ENCODE measurements at places on chromosomes 2 and 18. TPM values are rescaled to one million over a fixed set of nuclear protein-coding genes. Genes with fewer than 3 reads are reported as not detected.
A peak's percentile ranks its signal among the peaks of the same experiment; 100 is the strongest.

Gene VWA3B
- total RNA-seq, result not detected

Gene DSG4
- not detected for total RNA-seq

DNA sequence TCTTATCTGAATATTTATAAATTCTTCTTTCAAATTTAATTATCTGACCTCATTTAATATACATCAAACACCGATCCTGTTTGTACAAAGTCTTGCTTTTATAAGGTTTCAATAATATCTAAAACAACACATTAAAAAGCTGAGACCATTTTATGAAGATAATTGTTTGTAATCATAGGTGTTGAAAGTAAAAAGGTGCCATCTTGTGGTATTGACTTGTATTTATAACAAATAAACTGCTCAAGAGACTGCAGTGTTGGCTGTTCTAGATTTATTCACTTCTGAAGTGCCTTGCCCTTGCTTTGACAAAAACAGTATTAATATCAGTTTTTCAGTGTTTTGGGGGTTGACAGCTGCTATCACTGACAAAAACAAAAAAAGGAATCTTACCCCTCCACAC lies 286.8 kb upstream of the HNMT start:
- no peak for DNase-seq
- H3K36me3 ChIP-seq, result no peaks in the 10 kb centered on the region
- H3K27me3 ChIP-seq, result no peaks in the 10 kb centered on the region
- no peak overlapping the region for H3K27ac ChIP-seq

DNA sequence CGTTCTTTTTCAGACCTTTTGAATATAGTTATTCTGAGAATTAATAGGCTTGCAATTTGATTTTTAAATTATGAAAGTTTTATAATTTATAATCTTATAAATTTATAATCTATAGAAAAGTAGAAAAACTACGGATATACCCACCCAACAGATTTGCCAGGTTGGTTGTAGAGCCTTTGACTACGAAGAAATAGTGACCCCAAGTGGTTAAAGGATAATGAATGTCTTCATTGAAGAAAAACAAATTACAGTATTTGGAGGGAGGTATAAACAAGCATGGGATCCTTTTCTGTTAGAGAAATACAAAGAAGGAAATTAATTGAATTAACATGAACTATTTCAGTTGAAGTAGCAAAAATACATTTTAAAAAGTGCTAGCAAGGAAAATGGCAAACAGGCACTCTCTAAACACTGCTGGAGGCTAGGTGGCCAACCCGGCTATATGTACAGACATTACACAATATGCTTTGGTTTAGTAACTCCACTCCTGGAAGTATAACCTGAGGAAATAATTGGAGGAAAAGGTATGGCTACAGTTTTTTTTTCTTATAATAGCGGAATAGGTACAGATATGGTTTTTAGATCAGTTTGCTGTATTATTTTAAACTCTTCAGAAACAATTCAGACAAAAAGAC lies 110.9 kb downstream of the MIB1 start:
- peaks cover 7% of the 10 kb centered on the region for H3K4me1 ChIP-seq
- H3K27ac ChIP-seq, result no peak overlapping the region
- H3K4me3 ChIP-seq, result no peak overlapping the region
- DNase-seq, result no peak
- H3K36me3 ChIP-seq, result peaks cover 6% of the 10 kb centered on the region

GRCh38 chr2:106537791-106538191 lies 50.6 kb downstream of the CD8B2 start:
- no peak for DNase-seq
- H3K36me3 ChIP-seq, result no peaks in the 10 kb centered on the region
- no peak overlapping the region for H3K4me3 ChIP-seq
- no peak overlapping the region for H3K27ac ChIP-seq

- no peaks in the 10 kb centered on the region for H3K36me3 ChIP-seq
- peaks cover 23% of the 10 kb centered on the region for H3K27me3 ChIP-seq
- no peak overlapping the region for H3K4me3 ChIP-seq
- H3K27ac ChIP-seq, result no peak overlapping the region
Measured at GRCh38 chr2:242053921-242054320, 184.4 kb downstream of the RTP5 start.

DNA sequence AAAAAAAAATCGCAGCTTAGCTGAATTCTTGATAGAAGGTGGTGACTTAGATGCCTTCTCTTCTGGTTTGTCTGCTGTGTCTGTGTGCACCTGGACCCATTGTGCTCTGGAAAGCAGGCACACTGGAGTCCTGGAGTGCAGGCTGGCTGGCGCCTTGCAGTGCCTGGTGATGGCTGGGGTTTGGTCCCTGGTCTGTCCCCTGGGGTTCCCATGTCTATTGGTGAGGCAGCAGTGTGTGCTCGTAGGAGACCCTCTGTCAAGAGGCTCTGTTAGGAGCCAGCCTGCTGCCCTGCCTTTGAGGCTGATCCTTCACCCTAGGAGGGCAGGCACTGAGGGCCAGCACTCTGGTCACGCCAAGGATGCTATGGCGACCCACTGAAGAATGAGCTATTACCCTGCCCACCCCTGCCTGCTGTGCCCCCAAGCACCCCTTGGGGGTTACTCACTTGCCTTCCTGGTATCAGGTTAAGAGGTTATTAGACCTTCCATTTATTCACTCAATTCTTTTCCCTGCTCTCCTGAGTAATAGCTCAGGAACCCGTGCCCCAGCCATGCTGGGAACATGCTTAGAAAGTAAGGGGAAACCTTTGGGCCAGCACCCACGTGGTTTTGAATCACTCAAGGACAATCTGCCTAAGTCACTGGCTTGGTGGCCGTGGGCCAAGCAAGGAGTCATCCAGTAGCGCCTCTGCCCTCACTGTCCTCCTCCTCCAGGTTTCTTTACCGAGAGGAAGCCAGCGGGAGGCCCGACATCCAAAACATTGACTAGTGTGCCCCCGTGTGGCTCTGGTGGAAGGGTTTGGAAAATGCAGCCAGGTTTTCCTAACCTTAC lies 284.5 kb downstream of the PRKCE start:
- H3K27me3 ChIP-seq, result no peaks in the 10 kb centered on the region
- H3K27ac ChIP-seq, result no peak overlapping the region
- peak; percentile 75 for DNase-seq
- no peaks in the 10 kb centered on the region for H3K36me3 ChIP-seq
- no peak overlapping the region for H3K4me3 ChIP-seq
- peaks cover 4% of the 10 kb centered on the region for H3K4me1 ChIP-seq

Gene MC5R
- not detected for total RNA-seq

Gene CYTIP
- 470 TPM for total RNA-seq

Gene SPRED2
- total RNA-seq, result 7.9 TPM

- H3K27ac ChIP-seq, result no peak overlapping the region
- DNase-seq, result no peak
- no peak overlapping the region for H3K4me3 ChIP-seq
- H3K27me3 ChIP-seq, result no peaks in the 10 kb centered on the region
- peaks cover 7% of the 10 kb centered on the region for H3K4me1 ChIP-seq
- peaks cover 44% of the 10 kb centered on the region for H3K36me3 ChIP-seq
Measured at GRCh38 chr2:58089081-58089480, 42.5 kb downstream of the VRK2 start.

DNA sequence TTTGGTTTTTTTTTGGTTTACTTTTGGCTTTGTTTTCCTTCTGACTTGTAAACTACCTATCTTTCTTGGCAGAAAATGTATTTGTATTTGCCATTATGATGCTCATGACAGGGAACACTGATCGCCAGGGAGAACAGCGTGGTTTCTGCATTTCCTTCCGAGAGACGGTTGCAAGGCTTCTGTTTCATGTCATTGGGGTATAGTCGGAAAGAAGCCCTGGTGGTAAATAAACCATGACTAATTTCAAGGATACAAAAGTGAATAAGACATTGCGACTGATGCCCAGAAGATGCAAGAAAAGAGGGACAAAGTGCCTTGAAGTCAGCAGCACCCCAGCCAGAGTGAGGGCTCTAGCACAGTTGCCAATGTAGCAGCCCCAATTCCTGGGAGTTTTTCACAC lies 4.2 kb upstream of the CAPN14 start:
- peaks cover 10% of the 10 kb centered on the region for H3K27me3 ChIP-seq
- H3K27ac ChIP-seq, result no peak overlapping the region
- no peak overlapping the region for H3K4me3 ChIP-seq
- no peaks in the 10 kb centered on the region for H3K36me3 ChIP-seq

DNA sequence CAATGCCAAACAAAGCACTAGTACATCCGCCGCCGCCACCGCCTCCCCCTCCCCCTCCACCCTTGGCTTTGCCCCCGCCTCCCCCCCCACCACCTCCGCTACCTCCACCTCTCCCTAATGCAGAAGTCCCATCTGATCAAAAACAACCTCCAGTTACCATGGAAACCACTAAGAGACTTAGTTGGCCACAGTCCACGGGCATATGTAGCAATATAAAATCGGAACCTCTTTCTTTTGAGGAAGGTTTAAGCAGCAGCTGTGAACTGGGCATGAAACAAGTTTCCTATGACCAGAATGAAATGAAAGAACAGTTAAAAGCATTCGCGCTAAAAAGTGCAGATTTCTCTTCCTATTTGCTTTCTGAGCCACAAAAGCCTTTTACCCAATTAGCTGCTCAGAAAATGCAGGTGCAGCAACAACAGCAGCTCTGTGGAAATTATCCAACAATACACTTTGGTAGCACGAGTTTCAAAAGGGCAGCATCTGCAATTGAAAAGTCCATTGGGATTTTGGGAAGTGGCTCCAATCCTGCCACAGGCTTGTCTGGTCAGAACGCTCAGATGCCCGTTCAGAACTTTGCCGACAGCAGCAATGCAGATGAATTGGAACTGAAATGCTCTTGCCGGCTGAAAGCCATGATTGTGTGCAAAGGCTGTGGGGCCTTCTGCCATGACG lies 168.0 kb downstream of the ASXL3 start:
- no peaks in the 10 kb centered on the region for H3K4me1 ChIP-seq
- no peak overlapping the region for H3K27ac ChIP-seq
- H3K27me3 ChIP-seq, result no peaks in the 10 kb centered on the region

DNA sequence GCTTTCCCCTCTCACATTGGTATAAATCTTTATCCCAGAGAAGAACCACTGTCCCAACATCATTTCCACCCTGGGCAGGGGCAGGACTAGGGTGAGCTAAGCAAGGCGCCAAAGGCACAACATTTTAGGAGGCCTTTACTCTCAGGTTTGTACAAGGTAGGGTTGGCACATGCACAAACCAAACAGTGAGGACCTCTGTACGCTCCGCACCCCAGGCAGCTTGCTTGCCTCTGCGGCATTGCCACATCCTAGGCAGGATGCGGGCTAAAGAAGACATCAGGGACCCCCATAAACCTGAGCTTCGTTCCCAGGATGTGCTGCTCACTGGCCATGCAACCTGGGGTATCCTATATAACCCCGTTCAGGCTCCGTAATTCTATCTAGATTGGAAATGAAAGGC lies 128.1 kb upstream of the DAPL1 start:
- peaks cover 20% of the 10 kb centered on the region for H3K36me3 ChIP-seq
- no peak overlapping the region for H3K4me3 ChIP-seq
- DNase-seq, result no peak
- no peak overlapping the region for H3K27ac ChIP-seq

Gene CXCR4
- total RNA-seq, result 89.3 TPM

- H3K4me3 ChIP-seq, result no peak overlapping the region
- H3K27ac ChIP-seq, result no peak overlapping the region
- DNase-seq, result no peak
- H3K36me3 ChIP-seq, result no peaks in the 10 kb centered on the region
Measured at GRCh38 chr18:1994471-1994870, 576.8 kb downstream of the METTL4 start.

GRCh38 chr18:58091099-58091611 lies 47.1 kb downstream of the NEDD4L start:
- H3K4me3 ChIP-seq, result no peak overlapping the region
- H3K27me3 ChIP-seq, result peaks cover 2% of the 10 kb centered on the region
- no peaks in the 10 kb centered on the region for H3K4me1 ChIP-seq
- no peak overlapping the region for H3K27ac ChIP-seq
- peak; percentile 10 for DNase-seq
- no peaks in the 10 kb centered on the region for H3K36me3 ChIP-seq

Gene REG3G
- total RNA-seq, result not detected

GRCh38 chr2:24919037-24919505 lies 966 bp downstream of the ADCY3 start:
- H3K27ac ChIP-seq, result peak overlapping the region; percentile 90
- peak; percentile 80 for DNase-seq
- peak overlapping the region; percentile 83 for H3K4me3 ChIP-seq

DNA sequence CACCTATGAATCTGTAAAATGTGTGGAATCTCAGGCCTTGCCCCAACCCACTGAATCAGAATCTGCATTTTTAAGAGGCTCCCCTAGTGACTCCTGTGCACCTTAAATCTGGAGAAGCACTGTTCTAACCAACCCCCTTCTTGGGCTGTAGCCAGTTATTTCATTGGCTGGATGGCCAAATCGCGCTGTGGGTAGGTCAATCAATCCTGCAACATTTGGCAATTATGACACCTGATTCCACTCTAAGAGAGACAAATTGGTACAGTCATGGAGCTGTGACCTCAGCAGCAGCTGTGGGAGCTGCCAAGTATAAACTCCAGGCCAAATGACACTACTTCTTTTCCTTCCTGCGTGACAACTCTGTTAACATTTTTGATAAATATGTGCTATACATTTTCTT lies 208.7 kb downstream of the CLIP4 start:
- peaks cover 24% of the 10 kb centered on the region for H3K27me3 ChIP-seq
- no peak overlapping the region for H3K4me3 ChIP-seq
- no peak for DNase-seq
- H3K27ac ChIP-seq, result no peak overlapping the region
- H3K36me3 ChIP-seq, result no peaks in the 10 kb centered on the region

- DNase-seq, result no peak
- no peaks in the 10 kb centered on the region for H3K4me1 ChIP-seq
- H3K27ac ChIP-seq, result no peak overlapping the region
- H3K27me3 ChIP-seq, result no peaks in the 10 kb centered on the region
- no peaks in the 10 kb centered on the region for H3K36me3 ChIP-seq
- no peak overlapping the region for H3K4me3 ChIP-seq
Measured at GRCh38 chr18:25137197-25137472, 214.8 kb downstream of the ZNF521 start.

DNA sequence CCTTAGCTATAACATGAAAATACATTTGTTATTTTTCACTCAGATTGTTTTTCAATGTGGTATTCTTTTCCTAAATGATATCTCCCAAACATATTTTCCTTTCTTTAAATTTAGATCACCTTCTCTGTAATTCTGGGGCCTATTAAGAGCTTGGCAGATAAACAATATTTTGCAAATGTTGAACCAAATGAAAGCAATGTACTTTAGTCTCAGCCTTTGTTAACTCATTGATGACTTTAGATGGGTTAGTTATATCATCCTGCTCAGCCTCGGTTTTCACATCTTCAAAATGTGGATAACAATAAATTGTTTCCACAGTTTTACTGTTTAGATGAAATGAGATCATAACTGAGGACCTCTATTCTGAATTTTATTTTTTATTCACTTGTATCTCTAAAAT lies 1205.2 kb downstream of the SUCLG1 start:
- H3K4me1 ChIP-seq, result no peaks in the 10 kb centered on the region
- H3K36me3 ChIP-seq, result no peaks in the 10 kb centered on the region
- H3K27ac ChIP-seq, result no peak overlapping the region
- no peak for DNase-seq
- no peak overlapping the region for H3K4me3 ChIP-seq
